Hematopoietic multipotent progenitor cell treated with erythropoietin and hydrocortisone succinate and interleukin-3 and kit ligand, for 17 days (in vitro differentiated cells): ENCODE measurements at places on chromosomes 4 and X.

DNA sequence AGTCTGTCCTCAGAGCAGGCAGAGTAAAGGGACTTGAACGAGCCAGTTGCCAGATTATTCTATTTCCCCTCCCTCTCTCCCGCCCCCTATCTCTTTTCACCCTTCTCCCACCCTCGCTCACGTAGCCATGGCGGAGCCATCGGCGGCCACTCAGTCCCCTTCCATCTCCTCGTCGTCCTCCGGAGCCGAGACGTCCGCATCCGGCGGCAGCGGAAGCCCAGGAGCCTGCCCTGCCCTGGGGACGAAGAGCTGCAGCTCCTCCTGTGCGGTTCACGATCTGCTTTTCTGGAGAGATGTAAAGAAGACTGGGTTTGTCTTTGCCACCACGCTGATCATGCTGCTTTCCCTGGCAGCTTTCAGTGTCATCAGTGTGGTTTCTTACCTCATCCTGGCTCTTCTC is 106.2 kb upstream of the SMAD1 start:
- no peak for DNase-seq

DNA sequence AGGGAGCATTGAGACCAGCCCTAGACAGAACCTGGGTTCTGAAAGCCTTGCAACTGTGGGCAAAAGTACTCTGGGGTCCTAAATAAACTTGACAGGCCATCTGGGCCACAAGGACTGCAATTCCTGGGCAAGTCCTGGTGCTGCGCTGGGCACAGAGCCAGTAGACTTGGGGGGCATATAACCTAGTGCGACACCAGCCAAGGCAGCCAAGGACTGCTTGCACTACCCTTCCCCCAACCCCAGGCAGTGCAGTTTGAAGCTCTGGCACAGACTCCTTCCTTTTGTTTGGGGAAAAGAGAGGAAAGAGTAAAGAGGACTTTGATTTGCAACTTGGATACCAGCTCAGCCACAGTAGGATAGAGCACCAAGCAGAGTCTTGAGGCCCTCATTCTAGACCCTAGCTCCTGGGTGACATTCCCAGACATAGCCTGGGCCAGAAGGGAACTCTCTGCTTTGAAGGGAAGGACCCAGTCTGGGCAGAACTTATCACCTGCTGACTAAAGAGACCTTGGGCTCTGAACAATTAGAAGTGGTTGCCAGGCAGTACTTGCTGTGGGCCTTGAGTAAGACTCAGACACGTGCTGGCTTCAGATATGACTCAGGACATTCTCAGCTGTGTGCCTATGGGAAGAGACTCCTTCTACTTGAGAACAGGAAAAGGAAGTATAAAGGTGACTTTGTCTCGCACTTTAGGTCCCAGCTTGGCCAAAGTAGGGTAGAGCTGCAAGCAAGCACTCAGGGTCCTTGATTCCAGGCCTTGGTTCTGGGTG is 522.8 kb downstream of the GLUD2 start:
- DNase-seq = no peak

DNA sequence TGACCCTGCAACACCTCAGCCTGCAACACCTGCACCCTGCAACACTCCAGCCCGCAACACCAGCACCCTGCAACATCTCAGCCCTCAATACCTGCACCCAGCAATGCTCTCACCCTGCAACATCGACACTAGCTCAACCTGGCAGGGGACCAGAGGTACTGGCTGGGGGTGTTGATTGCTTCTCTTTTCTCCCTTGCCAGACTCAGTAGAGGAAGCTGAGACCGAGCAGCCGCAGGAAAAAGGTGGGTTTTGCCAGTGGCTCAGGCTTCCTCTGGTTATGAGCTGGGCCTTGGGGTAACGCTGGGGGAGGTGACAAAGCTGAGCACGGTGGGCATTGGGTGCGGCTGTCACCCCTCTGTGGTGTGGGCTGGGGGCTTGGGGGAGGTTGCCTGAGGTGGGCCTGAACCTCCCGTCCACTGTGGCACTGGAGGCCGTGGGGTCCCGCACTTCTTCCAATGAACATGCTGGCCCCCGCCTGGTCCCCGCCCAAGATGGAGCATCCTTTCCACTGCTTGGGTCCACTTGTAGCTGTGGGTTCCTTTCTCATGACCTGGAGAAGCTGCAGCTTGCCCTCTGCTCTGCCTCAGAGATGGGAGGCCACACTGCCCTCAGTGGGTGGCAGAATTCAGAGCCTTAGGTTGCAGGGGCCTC is 26.0 kb downstream of the SH3TC1 start:
- no peak for DNase-seq

GRCh38 chr4:165970703-165971420 is 97.8 kb downstream of the TLL1 start:
- no peak for DNase-seq

- DNase-seq = no peak
These were observed 26.7 kb downstream of the IRF2 start for GRCh38 chr4:184447664-184448063.

DNA sequence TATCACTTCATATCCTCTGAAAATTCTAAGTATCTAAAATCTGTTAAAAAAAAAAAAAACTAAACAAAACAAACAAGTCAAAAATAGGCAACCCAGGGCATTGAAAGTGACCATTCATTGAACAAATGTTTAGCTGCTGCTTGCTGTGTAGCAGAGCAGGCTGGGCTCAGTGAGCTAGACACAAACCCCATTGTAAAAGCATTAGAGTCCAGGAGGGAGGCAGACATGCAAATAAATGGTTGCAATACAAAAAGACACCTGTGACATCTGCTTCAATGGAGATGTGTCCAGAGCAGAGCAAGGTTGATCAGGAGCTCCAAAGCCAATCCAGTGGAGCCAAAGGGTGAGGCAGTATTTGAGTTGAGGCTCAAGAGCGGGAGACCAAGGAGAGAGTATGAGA is 267.3 kb upstream of the GATB start:
- no peak for DNase-seq

DNA sequence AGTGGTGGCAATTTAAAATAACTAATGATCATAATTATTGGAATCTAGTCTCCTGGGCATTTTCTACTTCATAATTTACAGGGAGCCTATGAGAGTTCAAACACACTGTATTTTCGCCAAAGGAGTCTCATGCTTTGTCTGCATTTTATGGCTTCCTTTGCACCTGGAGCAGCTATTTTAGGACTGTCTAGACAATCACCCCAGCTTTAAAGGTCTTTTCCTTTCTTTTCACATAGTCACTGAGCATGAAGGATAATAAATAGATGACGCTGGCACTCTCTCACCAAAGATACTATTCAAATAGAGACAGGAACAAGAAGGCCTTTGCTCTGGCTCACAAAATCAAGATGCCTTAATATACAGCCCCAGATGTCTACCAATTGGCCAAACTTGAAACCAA is 43.0 kb downstream of the AMELX start:
- DNase-seq = no peak

GRCh38 chr4:97374526-97374925 is 768.8 kb downstream of the STPG2 start:
- DNase-seq = no peak

DNA sequence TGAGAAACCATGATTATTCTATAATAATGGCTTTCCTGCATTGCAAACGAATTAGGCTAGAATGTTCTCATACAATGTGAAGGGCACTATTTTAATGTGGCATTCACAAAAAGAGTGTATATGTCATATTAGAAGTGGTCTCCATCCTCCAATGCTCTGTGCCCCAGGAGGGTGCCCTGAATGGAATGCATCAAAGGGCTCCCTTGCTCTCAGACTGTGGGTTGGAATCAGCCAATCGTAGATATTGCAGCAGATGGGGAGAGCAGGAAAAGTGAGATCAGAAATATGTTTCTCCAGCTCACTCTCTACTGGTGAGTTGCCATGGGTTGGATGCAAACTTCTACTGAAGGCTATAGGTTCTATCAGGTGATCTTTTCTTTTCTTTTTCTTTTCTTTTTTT is 11.9 kb upstream of the NSUN7 start:
- no peak for DNase-seq

DNA sequence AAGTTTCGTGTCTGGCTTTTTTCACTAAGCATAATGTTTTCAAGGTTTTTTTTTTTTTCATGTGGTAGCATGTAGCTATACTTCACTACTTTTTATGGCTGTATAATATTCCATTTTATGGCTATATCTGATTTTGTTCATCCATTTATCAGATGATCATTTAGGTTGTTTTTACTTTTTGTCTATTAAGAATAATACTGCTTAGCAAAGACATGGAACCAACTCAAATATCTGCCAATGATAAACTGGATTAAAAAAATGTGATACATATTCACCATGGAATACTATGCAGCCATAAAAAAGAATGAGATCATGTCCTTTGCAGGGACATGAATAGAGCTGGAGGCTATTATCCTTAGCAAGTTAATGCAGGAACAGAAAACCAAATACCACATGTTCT is 32.7 kb upstream of the ZNF280C start:
- DNase-seq = no peak

- DNase-seq = peak; percentile 3
These were observed 255.1 kb upstream of the GPC4 start for GRCh38 chrX:133670383-133670782.

- no peak for DNase-seq
These were observed 1.2 kb downstream of the DYNLT3 start for GRCh38 chrX:37846141-37846540.

DNA sequence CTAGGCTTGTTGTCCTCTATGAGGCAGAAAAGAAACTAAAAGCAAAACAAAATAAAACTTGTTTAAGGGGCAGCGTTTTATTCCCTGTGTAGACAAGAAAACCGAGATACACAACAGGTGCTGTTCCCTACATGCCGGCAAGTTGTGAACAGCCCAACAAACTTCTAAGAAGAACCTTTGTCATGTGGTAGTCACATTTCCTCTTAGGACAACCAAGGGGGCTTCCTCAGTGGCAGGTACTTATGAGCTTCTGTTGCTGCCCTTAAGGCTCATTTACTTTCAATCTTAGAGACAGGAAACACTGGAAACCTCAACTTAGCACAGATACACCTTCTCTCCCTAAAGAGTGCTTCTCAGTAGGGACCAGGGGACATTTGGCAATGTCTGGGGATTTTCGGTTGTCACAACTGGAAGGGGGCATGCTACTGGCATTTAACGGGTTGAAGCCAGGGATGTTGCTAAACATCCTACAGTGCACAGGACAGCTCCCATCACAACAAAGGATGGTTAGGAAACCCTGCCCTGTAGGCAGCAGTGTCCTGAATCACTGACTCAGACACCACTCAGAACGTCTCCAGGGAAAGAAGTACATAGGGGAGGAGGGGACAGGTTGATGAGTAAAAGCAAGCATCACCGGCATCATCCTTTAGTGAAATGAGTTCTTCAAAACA is 111.0 kb downstream of the ASB9 start:
- DNase-seq = no peak

DNA sequence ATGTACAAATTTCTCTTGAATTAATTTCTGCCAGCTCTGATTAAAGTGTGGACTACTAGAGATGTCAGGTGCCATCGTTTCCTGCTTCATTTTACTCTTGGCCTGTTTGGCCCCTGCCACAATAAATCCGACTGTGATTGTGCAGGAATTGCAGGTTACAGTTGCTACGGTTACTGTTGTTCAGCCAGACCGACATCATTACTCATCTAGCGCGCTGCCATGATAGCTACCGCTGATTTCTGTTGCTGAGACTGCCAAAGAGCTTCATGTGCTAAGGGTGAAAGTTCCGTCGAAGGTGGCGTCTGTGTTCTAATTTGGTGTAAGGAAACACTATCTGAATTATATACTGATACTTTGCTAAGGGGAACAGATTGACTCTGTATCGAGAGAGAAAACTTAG is 22.1 kb downstream of the SLIT2 start:
- no peak for DNase-seq

DNA sequence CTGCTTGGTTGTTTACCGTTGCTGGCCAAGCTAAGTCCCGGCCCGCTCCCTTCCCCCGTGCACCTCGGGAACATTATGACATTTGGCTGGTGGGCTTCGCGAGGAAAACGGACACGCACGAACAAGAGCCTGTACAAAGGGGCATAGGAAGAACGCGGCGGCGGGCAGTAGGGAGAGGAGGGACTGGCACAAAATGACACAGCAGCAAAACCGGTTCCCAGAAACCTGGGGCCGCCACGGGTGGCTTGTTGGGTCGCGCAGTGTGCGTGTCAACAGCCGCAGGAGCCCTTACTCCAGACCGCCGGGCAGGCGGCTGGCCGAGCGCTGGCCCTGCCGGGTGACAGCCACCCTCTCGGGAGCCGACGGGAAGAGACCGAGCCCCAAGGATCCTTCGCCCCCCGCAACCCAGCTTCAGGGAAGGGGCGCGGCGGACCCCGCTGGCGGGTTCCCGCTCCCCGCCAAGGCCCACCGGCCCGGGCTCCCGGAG is 1.6 kb upstream of the LIN54 start:
- DNase-seq = peak; percentile 52

DNA sequence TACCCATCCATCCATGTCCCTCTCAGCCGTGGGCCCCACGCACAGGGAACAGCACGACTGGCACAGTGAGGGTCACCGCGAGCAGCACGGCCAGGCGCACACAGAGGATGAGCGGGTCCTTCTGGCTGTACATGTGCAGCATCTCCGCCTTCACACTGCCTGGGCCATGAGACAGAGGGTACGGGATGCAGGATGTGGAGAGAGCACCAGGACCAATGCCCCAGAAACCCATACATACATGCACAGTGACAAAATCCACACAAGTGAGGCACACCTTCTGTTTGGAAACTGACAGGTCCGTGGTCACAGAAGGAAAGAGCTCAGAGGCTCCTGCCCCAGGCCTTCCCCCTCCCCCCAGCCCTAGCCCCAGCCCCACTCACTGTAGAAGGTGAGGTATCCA is 9.5 kb downstream of the SLC38A5 start:
- DNase-seq = no peak

- DNase-seq = no peak
These were observed 3.3 kb downstream of the TMEM185A start for GRCh38 chrX:149628280-149628679.

DNA sequence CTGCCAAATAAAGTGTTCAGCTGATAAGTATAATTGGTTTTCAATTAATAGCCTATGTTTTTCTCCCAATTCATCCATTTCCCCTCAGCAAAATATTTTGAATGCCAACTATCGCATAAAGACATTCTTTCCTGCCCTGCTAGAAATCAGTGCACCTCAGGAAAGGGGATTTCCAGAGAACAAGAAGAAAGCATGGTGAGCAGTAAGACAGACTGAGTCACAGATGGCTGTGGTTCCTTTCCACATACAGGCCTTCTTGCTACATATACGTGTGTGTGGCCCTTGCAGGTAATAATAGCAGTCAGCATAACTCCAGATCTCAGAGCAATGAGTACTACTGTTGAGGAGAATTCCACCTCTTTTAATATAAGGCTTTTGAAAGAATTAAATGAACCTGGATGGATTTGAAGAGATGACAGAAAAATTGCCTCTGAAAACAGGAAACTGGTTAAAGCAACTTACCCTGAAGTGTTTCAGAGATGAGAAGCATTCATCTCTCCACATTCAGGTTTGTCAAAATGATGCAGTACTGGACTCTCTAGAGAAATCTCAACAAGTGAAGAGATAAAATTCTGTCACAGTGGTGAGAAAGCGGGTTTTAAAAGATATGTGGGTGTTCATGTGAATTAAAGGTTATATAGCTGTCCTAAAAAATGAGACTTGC is 13.6 kb downstream of the GASK1B start:
- no peak for DNase-seq
